ENCODE measurements at places on chromosomes 5 and 9. TPM values are rescaled to one million over a fixed set of nuclear protein-coding genes. Genes with fewer than 3 reads are reported as not detected.

GRCh38 chr5:99590806-99591205 lies 662.0 kb upstream of the CHD1 start:
- no peak for DNase-seq

Gene PHF24
- 0.58 TPM for total RNA-seq

DNA sequence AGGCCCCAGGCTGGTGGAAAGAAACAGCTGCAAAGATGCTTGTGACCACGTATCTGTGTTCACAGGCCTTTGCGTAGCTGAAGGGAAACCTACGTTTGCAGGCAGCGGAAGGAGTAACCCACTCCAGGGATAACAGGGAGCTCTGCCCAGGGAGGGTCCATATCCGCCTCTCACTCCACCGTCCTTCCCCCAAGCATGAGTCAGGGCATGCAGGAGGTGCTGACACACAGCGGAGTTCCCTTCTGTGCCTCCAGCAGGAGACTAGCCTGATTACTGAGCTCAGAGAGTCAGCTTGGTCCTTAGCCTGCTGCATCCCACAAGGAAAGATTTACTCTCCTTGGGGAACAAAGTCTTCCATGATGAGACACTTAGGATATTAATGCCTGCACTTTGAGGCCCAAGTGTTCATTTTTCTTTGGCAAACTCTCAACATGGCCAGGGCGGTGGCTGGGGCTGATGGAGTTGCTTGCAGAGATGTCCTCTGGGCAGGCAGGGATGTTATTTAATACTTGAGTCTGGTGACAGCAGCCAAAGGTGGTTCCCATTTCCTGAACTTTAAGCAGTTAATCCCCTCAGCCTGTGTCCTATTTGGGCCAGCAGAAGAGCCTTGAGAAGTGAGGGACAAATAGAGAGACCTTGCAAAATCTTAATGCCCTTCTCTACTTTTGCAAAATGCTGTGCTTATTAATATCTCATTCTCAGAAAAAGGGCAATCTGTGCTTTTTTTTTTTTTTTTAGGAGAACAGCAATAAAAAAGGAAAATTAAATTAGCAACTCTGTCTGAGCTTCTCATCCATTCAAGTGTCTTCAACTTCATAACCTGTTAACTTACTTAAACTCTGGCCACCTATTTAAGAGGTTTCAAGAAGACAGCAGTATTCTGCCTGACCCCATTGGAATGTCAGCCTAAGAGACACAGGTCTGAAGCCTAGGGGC lies 222.1 kb downstream of the HSPA4 start:
- DNase-seq: no peak

GRCh38 chr5:158725297-158725851 lies 374.3 kb downstream of the EBF1 start:
- DNase-seq: no peak

- no peak for DNase-seq
Observed at GRCh38 chr5:23614422-23614821, 107.0 kb downstream of the PRDM9 start.

GRCh38 chr5:147450606-147451005 lies 59.3 kb downstream of the DPYSL3 start:
- no peak for DNase-seq

GRCh38 chr5:3277590-3278196 lies 317.9 kb upstream of the IRX1 start:
- DNase-seq: no peak

Gene KIAA1958
- total RNA-seq: 7.1 TPM

DNA sequence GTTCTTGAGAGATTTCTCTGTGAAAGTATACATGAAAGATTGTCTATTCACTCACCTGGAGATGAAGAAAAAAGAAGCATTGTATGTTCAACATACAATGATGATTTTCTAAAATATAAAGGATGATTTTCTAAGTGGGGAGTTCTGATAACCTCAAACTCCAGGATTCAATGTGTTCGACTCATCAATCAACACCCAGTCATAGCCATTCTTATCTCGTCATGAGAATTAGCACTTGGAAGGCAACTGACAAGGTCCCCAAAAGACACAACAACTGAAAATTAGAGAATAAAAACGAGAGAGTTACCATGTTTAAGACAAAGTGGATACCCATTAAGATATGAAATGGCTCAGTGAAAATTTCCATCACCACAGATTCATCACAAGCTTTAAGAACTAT lies 52.1 kb upstream of the SIMC1 start:
- no peak for DNase-seq

Gene FSTL4
- total RNA-seq: not detected

Gene MED7
- 17.7 TPM for total RNA-seq

Gene CDC25C
- 2.0 TPM for total RNA-seq

DNA sequence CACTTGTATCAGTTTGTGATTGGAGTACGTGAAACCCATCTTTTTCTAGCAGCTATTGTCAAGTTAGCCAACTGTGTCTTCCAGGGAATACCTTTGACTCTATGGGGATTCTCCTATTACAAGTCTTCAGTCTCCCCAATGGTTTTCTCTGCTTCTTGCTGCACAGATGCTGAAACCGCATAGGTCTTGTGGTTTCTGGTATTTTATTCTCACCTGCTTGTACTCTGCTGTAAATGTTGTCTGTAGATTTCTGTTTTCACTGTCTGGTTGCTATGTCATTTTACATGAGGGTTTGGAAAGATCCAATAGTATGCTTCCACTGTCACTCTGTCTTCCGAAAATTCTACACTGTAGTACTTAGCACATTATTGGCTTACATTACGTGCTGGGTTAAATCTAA lies 1196.9 kb upstream of the C9orf72 start:
- DNase-seq: no peak

Gene EGFL7
- total RNA-seq: 58.7 TPM

DNA sequence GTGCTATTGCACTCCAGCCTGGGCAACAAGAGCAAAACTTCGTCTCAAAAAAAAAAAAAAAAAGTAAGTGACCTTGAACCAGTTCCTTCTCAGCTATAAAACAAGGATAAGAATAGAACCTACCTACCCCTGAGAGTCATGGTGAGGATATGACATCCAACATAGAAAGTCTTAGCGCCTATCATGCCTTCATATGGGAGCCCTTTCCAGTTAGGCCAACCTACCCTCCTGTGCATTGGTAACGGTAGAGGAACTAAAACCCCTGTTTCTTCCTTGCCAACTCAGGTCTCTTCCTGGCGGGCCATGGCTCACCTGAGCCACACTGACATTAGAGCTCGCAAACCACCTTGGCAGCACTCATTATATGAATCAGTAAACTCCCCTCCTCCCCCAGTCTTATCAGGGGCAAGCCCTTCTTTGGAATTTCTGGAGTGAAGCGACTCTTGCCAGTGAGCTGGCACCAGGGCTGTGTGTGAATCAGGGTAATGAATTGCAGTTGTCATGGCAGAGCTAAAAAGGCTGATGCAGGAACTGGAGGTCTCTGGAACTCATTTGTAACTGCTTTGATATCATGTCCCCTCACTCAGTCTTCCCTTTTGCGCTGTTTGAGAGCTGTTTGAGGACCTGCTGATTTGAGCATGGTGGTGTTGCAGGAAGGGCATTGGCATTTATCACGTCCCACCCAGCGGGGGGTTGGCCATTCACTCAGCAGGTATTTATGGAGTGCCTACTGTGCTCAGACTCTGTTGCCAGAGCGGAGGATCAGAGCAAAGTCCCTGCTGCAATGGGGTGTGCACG lies 10.3 kb downstream of the WWC1 start:
- DNase-seq: peak; percentile 65

Gene PPIC
- total RNA-seq: 26.8 TPM

Gene EQTN
- not detected for total RNA-seq

Gene ADCY2
- 0.25 TPM for total RNA-seq

DNA sequence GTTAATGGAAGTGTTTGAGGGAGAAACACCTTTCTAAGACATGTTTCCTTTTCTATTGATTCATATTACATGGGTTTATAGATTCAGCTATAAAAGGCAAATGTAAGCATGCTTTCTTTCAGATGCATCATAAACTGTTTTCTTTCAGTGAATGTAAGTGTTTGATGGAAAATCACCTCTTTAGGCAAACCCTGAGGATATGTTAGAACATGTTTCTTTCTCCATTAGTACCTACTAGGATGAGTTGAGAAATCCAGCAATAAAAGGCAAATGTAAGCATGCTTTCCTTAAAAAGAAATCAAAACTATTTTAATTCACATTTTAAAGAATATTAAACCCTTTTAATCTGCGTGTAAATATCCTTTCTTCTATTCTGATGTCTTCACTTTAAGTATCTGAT lies 31.6 kb downstream of the FNIP1 start:
- DNase-seq: no peak

- DNase-seq: no peak
Observed at GRCh38 chr5:33475706-33476105, 34.9 kb downstream of the TARS1 start.

DNA sequence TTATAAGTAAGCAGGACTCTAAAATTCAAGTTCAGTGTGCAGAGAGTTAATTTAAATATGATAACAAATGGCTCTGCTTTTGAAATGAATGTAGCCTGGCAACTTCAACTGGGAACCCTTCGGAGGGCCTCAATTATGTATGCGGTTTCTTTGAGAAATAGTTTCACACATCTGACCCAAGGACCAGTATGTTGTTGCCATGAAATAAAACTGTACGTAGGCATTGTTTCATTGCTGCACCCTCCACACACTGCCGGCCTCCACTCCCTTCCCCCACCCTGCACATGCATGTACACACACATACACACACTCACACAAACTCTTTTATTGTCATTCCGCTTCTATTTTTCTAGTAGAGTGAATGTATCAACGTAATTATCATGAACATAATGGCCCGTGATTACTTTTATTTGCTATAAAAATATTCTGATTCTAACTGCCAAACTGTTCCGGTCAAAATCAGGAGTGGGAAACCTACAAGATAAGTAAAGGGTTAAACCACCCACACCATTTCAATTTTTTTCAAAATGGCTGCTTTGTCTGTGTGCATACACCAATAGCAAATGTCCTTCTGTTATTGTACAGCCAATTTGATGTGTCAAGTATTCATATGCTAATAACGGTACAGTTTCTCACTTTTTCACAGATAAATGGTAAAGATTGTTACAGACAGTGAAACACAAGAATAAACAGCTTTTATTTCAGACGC lies 215.5 kb upstream of the TMEM161B start:
- no peak for DNase-seq

DNA sequence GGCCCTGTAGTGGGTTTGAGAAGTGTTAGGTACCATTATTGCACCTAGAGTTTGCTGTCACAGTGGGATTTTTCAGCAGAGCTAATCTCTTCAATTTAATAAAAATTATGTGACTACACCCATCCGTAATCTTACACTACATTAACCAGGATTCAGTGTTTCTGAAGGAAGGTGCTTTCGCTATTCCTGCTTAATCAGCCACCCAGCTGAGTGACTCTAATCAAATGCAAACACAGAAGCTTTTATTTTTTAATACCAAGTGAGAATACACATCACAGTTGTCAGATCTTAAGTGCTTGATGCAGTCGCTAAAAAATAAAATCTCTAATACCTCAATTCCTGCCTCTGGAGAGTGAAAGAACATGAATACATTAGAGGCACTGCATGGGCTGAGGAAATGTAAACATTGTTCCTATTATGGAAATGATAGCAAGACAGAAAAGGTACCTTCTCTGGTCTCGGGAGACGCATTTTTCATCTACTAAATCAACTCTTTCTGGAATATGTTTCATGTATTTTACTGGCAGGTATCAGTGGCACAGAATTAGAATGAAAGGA lies 125.7 kb downstream of the SEMA6A start:
- no peak for DNase-seq

DNA sequence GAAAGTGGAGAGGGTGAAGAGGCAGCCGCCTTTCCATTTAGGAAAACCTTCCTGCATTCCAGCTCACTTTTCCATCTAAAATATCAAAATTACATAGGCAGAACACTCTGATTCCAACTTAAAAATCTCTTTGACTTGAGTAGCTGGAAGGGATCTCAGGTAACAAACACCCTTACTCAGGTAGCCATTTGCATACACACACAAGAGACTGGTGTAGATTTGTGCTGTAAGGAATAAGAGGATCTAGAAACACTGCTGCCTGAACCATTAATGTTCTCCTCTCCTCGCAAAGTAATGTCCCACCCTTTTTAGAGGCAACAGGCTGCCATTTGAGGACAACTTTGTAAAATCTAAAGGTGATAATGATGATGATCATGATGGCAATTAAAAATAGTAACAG lies 53.5 kb downstream of the BNC2 start:
- DNase-seq: no peak
